ENCODE measurements at places on chromosomes 4 and X.

GRCh38 chr4:52369649-52370048, 289.5 kb downstream of the USP46 start:
- no peak for DNase-seq

- DNase-seq: no peak
Measured at GRCh38 chr4:79563219-79563618, 155.2 kb upstream of the GK2 start.

- DNase-seq: no peak
Measured at GRCh38 chrX:108735091-108735678, 1.2 kb downstream of the IRS4 start.

GRCh38 chr4:80393246-80393969, 57.9 kb downstream of the CFAP299 start:
- no peak for DNase-seq

- DNase-seq: no peak
Measured at GRCh38 chrX:41561045-41561444, 113.9 kb downstream of the NYX start.

- DNase-seq: no peak
Measured at GRCh38 chrX:86002076-86002896, 45.1 kb downstream of the CHM start.

- DNase-seq: no peak
Measured at GRCh38 chr4:46886711-46887110, 22.3 kb downstream of the COX7B2 start.

DNA sequence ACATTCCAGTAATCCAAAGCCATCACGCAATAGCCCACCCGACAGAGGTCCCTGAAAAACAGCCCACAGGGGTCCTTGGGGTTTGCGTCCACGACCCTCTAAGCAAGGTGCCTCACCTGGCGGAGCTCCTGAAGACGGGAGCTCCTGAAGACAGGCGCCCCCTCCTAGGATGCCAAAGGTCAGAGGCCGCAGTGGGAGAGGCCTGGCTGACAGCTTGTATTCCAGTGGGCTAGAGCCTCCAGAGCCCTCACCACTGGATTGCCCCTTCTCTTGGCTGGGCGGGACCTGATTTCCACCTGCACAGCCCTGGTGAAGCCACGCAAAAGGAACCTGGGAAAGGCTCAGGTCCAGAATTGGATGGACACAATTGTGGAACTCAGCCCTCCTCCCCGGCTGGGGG, 29.7 kb upstream of the WFS1 start:
- no peak for DNase-seq

GRCh38 chrX:39258331-39258730, 457.1 kb downstream of the MID1IP1 start:
- no peak for DNase-seq

GRCh38 chr4:84221704-84222103, 277.4 kb downstream of the NKX6-1 start:
- DNase-seq: no peak

DNA sequence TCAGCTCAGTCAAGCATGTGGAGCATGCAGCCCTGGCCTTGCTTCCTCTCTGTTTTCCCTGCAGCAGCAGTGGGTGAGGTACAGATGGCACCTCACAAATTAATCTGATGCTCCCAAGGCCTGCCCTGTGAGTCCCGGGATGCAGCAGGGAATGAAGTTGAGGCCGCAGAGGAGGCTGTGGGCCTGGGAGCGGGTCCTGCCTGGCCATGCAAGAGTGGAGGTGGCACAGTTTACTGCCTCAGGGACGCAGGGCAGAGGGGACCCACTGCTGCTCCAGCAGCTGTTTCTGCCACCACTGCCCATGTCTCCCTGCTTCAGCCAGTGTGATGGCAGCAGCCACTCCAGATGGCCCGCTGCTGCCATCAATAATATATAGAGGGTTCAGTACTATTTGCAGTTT, 474.6 kb downstream of the EPHA5 start:
- no peak for DNase-seq

DNA sequence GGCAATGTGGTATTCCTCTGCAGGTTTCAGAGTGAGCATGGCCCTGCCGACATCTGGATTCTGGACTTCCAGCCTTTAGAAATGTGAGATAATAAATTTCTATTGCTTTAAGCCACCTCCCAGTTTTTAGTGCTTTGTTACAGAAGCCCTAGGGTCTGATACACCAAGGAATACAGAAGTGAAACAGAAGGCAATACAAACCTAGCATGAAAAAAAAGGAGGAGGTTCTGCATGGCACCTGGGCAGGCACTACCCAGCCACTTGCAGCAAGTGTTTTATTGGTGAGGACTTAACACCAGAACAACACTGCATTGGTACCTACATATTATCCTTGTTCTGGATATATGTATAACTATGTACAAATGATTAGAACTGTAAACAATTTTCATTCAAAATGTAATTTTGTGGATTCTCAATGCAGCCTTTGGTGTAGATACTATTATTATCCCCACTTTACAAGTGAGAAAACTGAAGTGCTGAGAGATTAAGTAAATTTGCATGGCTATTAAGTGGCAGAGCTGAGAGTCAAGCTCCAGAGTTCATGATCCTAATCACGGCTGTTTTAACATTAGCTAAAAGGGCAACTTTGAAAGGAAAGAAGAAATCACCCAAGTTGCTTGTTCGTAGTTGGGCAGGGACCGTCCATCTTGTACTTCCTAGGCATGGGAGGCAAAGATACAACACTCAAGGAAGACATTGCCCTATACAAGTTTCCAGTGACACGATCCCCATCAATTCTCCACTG, 71.8 kb downstream of the IL21 start:
- DNase-seq: no peak

GRCh38 chrX:17527922-17528321, 152.9 kb downstream of the NHS start:
- DNase-seq: no peak

DNA sequence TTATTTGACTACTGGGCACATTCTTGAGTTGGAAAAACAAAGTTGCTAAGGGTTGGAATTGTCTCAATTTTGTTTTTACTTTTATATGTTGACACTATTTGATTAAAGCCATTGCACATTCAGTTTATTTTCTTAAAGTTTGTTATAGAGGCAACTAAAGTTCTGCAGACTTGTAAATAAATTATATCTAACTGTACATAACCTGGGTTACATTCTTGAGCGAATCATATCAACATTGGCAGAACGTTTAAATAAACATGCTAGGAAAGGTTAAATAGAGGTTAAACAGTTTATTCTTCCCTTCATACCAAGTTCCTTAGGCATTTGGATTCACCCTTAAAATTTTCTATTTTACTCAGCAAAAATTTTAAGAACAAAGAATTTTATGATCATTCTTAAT, 74.5 kb downstream of the UCHL1 start:
- DNase-seq: no peak

- no peak for DNase-seq
Measured at GRCh38 chr4:147118528-147118927, 172.9 kb upstream of the TTC29 start.

- no peak for DNase-seq
Measured at GRCh38 chrX:5936438-5936837, 292.2 kb downstream of the NLGN4X start.

GRCh38 chrX:153499876-153500275, 5.1 kb downstream of the BGN start:
- DNase-seq: no peak

DNA sequence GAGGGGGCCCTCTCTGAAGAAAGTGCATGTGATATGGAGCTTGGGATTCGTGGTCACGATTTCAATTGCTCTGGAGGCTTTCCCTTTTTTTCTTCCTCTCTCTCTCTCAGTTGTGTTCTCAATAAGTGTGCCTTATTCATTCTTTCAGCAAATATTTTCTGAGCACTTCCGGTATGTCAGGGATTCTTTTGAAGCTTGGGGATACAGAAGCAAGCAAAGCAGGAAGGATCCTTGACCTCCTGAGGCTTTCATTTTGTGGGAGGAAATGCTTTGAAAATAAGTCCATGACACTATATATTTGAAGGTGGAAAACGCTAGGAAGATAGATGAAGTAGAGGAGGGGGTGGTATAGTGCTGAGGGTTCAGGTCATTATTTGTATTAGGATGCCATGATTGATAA, 12.6 kb upstream of the GABRE start:
- DNase-seq: no peak

DNA sequence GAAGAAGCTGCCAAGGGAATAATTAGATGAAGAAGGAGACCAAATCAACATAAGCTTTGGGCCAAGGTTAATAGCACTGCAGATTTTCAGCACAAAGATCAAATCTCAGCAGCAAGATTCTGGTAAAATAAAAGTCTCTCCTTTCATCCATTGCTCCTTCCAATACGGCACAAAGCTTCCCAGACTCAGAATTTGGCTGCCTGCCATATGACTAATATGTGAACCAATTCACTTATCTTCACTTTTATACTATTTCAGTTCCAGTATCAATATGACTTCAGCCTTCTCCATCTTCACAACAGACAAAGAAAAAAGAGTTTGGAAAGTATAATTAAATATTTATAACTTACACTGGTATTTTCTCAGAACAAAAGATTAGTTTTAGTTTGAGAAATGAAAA, 978.3 kb upstream of the GRID2 start:
- no peak for DNase-seq

GRCh38 chrX:10126044-10126443, 30.7 kb upstream of the CLCN4 start:
- no peak for DNase-seq

- no peak for DNase-seq
Measured at GRCh38 chrX:53595266-53595810, 91.2 kb downstream of the HUWE1 start.

GRCh38 chr4:175871774-175872405, 59.8 kb upstream of the GPM6A start:
- DNase-seq: no peak

- no peak for DNase-seq
Measured at GRCh38 chrX:39819921-39820849, 277.6 kb downstream of the BCOR start.

- no peak for DNase-seq
Measured at GRCh38 chr4:104906276-104906675, 240.4 kb upstream of the TET2 start.

DNA sequence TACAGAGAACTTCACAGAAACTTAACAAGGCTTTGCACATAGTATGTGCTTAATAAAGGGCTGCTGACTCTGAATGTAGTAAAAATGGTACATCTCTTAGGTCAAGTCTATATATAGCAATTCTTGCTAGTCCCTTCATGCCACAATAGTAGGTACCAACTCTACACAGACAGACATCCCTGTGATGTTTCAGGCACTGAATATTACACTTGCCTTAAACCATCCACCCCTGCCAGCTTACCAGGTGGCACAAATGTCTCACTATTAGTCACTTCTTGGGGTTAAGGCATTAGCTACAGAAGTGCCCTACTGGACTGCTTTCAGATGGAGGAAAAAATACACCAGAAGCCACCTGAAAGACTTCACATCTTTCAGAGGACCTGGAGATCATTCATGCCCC, 86.3 kb upstream of the CITED1 start:
- DNase-seq: no peak

DNA sequence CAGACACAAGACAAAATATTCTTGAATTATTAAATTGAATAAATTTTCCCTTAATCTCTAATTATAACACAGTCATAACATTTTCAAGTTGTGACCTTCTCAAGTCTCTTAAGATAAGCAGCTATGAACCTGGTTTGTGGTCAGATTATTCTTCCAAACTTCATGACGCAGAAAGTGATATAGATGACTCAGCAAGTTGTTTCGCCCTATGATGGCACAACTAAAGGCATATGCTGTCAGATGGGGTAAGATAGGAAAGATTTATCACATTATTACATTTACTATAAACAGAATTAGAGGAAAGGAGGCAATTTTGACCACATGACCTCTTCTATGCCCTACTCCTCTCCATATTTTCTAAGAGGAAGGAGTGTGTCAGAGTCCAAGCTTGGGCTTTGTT, 4.6 kb upstream of the DCAF12L2 start:
- DNase-seq: no peak

GRCh38 chr4:81472281-81473182, 825 bp upstream of the RASGEF1B start:
- no peak for DNase-seq

- DNase-seq: no peak
Measured at GRCh38 chr4:95547715-95548471, 880 bp downstream of the UNC5C start.

GRCh38 chr4:70613306-70614183, 15.0 kb upstream of the ENAM start:
- no peak for DNase-seq

DNA sequence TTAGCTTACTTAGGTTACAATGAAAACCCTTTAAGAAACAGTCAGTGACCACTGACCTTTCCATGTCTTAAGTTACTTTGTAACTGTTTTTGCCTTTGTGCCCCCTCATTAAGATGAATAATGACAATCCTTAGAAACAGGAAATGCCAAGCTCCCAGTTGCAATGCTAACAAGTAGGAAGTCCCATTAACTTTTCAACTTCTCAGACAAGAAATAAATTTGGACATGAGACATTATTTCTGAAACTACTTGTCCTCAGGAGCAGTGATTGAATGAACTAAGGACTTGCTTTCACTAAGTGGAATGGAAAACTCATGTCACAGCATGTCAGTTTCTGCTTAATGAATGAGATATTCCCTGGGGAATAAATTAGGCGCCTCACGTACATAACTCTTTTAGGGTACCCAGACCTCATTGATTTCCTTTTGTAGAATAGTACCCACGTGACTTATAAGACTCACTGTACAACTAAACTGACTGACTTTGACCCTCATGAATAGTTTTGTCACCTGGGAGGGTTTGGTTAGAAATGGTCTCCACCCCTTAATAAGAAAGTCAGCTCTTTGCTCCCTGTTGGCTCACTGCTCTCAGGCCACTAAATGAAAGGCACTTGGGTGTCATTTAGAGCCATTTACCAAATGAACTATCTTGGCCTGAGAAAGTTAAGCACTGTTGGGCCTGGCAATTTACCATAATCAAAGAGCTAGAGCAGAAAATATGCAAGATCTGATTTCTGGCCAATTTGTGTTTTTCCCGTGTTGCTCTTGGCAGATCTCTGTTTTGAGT, 383.9 kb downstream of the RPA4 start:
- no peak for DNase-seq

GRCh38 chr4:141570290-141570689, 66.1 kb upstream of the IL15 start:
- no peak for DNase-seq

GRCh38 chr4:139243448-139244365, 36.3 kb downstream of the MGARP start:
- no peak for DNase-seq

DNA sequence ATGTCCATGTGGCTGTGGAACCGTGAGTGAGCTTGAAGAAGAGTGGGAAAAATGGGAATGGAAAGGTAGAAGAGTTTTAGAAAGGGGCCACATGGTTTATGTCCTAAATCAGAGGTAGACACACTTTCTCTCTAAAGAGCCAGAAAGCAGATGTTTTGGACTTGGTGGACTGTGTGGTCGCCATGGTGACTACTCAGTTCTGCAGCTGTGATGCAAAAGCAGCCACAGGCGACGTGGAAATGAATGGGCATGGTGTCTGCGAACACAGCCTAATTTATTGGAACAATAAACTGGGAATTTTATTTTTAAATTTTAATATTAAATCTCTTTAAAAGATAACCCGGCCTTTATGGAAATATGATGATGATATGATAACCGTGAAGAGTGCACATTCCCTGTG, 386.0 kb upstream of the FAT1 start:
- no peak for DNase-seq

All from left lobe of liver (tissue), 2 donors.